ENCODE measurements at places on chromosomes 7 and 10.

GRCh38 chr10:110808615-110809014 is 63.1 kb upstream of the PDCD4 start:
- no peak for DNase-seq

GRCh38 chr7:34839645-34840044 is 181.6 kb downstream of the NPSR1 start:
- no peak for DNase-seq

DNA sequence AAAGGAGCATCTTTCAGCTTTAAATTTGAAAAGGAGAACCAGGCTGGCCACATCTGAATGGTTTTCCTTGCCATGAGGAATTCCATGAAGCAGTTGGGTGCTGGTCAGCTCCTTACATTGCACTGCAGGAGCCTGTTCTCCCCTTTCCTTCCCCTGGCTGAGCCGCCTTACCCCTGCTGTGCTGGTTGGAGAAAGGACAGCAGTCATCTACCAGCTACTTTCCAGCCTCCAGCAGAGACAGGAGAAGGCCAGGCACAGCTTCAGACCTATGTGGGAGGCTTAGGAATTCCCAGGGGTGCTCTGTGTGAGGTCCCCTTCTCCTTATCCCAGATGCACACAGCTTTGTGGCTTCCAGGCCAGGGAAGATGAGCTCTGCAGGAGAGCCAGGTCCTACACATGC is 4.7 kb downstream of the C10orf71 start:
- DNase-seq: no peak

GRCh38 chr7:158655507-158655906 is 49.1 kb downstream of the NCAPG2 start:
- DNase-seq: no peak
